ENCODE measurements at places on chromosomes 1 and 21.

- peak; percentile 23 for DNase-seq
Observed at GRCh38 chr1:156508205-156508954, 7.8 kb upstream of the MEF2D start.

GRCh38 chr1:224762701-224763100 is 146.6 kb downstream of the CNIH3 start:
- no peak for DNase-seq

GRCh38 chr21:32426592-32427051 is 14.1 kb downstream of the EVA1C start:
- no peak for DNase-seq

DNA sequence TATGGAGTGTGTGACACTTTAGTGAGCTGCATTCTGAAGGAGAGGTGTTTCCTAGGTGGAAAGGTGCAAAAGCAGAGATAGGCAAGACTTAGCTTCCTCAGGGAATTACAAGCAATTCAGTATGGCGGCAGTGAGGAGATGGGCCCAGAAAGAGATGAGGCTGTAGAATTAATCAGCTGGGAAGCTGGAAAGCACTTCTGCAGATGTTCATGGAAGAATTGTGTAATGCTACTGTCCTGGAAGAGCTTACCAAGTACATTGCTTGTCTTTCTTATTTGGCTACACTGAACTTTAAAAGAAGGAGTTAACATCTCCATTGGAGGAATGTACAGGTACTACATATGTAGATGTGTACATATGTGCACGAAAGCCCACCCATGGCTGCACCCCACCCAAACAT is 103.7 kb upstream of the DPT start:
- no peak for DNase-seq

DNA sequence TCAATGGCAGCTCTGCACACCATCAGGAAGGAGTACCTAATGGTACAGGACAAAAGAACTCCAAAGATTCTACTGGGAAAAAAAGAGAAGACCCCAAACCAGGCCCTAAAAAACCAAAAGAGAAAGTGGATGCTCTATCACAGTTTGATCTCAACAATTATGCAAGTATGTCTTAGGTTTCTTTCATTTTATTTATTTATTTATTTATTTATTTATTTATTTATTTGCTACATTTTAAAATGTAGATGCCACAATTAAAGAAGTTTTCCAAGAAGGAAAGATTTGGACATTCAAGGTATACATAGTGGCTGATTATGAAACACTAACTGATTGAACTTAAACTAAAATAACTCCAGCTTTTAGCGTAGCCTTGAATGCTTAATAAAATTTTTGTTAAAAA is 60.2 kb downstream of the PRRC2C start:
- DNase-seq, result no peak

- no peak for DNase-seq
Observed at GRCh38 chr1:38803647-38804046, 55.9 kb downstream of the RRAGC start.

GRCh38 chr1:153353226-153353947 is 4.3 kb upstream of the S100A9 start:
- no peak for DNase-seq

- DNase-seq, result no peak
Observed at GRCh38 chr1:40895601-40896000, 33.4 kb upstream of the CITED4 start.

DNA sequence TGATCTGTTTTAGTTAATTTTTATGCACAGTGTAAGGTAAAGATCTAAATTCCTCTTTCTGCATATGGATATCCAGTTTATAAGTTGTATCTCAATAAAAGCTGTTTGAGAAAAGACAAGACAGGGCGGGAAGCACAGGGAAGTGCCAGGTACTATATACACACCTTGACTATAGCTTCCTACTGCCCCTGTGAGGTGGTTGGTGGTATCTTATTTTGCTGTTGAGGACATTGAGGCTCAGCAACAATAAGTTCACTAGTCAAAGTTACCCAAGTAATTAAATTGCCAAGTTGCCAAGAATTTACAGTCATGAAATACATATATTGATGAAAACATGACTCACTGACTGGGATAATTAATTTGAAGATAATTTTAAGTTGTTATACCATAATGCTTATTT is 109.1 kb downstream of the CD247 start:
- DNase-seq, result no peak

DNA sequence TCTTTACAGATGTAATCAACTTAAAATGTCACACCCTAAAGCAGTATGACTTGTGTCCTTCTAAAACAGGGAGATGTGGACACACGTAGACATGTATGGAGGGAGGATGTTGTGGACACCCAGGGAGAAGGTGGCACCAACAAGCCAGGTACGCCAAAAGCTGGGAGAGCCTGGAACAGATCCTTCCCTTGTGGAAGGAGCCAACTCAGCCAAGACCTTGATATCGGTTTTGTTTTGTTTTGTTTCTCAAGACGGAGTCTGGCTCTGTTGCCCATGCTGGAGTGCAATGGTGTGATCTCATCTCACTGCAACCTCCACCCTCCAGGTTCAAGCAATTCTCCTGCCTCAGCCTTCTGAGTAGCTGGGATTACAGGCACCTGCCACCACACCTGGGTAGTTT is 45.6 kb downstream of the CHAF1B start:
- DNase-seq, result no peak

GRCh38 chr1:233180641-233181364 is 114.7 kb downstream of the PCNX2 start:
- no peak for DNase-seq

GRCh38 chr1:182762536-182762935 is 27.0 kb upstream of the NPL start:
- no peak for DNase-seq

DNA sequence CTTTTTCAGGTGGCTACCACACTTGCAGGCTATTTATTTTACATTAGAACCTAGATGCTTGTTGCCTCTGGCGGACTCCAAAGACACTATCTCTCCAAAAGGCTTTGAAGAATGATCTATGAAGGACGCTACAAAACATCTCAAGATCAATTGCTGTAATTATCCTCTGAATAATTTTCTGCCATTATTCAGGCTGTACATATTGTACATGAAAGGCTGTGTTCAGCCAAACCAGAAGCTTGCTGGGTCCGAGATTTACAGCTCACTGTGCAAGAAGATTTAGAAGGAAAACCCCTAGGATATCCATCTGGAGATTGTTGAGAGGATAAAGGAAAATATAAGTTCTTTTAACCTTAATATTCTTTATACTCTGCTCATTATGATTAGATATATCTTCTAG is 523.6 kb upstream of the PLXNA2 start:
- DNase-seq, result no peak

GRCh38 chr1:31579374-31579773 is 3.1 kb downstream of the TINAGL1 start:
- no peak for DNase-seq

DNA sequence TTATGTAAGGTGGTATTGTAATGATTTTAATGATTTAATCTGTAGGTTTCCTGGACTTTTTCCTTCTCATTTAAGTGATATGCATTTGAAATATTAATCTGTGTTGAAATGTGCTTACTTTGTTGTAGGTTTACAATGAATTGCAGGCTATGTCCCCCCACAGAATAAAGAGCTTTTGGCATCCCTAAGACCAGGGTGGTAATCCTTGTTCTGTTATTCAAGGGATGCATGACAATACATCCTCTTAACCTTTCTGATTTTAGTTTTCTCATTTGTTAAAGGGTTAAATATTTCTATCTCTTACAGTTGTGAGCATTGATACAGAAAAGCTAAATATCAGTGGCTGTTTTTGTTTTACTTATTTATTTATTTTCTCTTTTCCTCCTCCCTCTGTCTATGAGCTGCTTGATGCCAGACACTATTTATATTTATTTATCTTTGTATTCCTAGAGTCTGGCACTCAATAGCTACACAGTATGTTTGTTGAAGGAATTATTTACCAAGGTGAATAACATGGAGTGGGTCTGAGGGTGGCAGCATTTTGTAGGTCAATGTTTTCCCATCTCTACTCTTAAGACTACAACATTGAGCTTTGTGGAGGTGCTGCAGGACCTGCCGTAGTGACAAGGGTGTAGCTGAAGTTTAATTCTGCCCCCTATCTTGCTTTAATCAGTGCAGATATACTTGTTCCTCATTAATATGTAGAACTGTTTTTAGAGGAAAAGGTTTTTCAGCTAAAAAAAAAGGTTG is 19.9 kb upstream of the ADGRL2 start:
- no peak for DNase-seq

GRCh38 chr1:240304466-240304865 is 212.8 kb downstream of the FMN2 start:
- no peak for DNase-seq

GRCh38 chr1:74362691-74363090 is 127.5 kb downstream of the TNNI3K start:
- no peak for DNase-seq

GRCh38 chr1:1994536-1994935 is 9.1 kb downstream of the CFAP74 start:
- no peak for DNase-seq

DNA sequence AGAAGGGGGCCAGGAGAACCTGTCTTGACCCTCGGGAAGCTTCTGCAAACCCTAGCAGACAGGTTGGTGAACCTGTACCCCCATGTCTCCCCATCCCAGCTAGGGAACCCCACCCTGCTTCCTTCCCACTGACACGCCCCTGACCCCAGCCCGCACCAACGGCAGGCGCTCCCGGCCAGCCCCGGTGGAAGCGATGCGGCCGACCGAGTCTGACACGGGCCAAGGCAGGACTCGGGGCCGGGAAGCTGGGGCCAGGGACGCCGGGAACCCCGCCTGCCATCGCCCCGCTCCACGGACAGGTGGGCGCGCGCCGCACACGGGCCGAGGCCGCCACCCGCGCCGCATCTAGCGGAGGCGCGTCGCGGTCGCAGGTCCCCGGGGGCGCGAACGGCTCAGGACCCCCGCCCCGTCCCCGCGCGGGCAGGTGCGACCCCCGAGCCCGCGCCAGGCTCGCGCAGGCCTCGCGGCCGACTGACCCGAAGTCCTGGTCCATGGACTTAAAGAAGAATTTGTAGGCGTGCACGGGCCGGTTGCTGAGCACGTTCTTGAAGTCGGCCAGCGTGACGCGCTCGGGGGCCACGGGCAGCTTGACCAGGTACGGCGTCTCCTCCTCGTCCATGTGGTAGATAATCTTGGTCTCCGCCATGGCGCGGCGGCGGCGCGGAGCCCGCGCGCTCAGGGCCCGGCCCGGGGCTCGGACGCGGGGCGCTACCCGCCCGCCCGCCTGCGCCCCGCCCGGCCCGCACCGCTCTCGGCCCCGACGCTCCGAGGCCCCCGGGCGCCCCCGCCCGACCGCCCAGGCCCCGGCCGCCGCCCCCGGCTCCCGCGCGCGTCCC is 580 bp downstream of the DVL1 start:
- no peak for DNase-seq

DNA sequence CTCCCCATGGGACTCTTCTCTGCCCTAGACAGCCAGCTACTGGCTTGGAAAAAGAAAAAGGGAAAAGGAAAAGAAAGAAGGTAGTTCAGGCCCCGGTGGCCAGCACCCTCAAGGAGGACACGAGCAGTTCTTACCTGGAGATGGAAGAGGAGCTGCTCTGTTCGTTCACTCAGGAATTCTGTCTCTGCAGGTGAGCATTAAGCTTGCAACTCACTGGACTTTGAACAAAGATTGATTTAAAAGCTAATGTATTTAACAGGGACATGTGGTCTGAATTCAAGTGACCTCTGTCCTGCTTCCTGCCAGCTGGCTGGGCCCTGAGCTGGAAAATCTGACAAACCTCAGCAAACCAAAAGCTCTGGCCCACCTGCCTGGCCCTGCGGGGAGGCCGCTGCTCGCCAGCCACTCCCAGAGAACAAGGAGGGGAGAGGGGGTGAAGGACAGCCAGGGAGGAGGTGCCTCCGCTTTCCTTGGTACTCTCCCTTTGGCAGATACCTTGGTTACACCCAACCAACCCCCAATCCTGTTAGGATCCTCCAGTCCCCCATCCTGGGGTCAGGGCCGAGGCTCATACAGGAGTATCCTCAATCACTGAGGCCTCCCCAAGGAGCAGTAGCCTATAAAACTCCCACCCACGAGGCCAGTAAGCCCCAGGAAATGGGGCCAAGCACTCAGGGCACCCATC is at the start of gene PDZK1:
Gene PDZK1 (minus strand): TSS at position 186 of the 685 bp plus-strand sequence. CDS start 19,347 bp downstream, outside the sequence.
- no peak for DNase-seq

DNA sequence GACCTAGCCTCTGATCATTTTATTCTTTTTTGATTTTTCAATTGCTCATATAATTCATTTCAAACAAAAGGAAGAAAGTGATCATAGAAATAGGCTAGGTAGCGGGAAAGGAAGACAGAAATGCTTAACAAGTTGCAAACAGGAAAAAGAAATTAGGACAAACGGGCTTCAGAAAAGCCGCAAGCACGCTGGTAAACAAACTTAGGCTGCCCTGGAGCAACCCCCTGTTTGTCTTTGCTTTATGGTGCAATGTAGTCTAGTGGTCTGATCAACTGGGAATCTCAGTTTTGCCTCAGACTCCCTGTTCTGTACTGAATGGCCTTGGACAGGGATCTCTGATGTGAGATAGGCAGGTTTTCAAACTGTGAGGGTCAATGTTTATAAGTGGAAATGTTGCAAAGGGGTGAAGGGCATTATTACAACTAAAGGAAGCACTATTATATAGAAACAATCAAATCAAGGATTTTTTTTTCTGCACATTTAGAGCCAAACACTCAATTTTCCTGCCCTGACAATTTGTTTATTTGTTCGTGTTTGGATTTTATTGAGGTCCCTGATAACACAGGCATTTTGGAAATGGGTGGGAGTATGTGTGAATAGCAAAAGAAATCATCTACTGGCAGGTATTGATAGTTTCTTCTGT is 146.8 kb upstream of the NRIP1 start:
- no peak for DNase-seq

DNA sequence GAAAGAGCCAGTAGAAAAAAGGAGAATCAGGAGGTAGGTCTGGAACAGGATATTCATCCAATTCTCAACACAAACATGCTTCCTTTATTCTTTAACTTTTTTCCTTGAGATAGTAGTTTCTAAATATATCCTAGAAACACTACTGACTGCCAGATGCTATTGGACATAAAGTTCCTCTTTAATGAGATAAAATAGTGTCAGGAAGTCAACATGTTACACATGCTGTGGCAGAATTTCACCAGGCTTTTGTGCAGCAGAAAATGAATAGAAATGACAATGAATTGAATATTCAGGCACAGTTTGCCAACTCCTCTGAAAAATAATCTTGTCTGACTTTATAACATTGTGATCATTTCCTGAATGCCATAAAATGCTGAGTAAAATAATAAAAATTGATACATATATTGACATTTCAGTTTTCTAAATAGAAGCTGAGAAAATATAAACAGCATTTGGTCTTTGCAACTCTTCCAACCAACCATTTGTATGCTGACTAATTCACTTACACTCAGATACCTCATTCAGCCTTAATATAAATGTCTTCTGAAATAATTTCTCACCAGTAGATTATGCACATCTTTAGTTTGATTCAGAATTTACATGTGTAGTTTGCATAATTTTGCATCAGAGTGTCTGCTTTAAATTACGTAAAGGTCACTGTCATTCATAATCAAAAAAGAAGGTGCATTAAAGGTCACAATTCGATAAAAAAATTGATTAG is 486.1 kb upstream of the ADGRL2 start:
- DNase-seq, result no peak

- no peak for DNase-seq
Observed at GRCh38 chr1:63936801-63937200, 163.0 kb downstream of the ROR1 start.

Data from stimulated activated CD4-positive, alpha-beta T cell treated with anti-CD3 and anti-CD28 coated beads, Interleukin-4, amount 100 ng/mL, for 4 hours (primary cell).